ENCODE measurements at places on chromosomes 1 and 21.

- DNase-seq = no peak
These were observed 121.5 kb upstream of the KRTAP19-8 start for GRCh38 chr21:31159808-31160207.

DNA sequence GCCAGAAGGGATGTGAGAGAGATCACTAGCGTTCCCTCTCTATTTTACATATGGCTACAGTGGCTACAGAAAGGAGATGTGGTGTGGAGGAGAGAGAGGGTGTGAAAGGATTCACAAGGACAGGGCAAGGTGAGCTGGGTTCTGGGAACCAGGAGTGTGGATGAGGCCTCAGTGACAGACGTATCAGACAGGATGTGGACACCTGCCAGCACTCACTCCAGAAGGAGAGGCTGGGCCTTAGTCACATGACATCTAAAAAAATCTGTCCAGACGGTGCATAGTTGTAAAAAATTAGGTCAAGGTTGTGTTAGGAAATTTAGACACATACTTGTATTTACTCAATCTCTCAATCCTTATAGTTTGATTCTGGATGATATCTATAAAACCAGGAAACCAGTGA lies 10.6 kb downstream of the TRIM67 start:
- no peak for DNase-seq

DNA sequence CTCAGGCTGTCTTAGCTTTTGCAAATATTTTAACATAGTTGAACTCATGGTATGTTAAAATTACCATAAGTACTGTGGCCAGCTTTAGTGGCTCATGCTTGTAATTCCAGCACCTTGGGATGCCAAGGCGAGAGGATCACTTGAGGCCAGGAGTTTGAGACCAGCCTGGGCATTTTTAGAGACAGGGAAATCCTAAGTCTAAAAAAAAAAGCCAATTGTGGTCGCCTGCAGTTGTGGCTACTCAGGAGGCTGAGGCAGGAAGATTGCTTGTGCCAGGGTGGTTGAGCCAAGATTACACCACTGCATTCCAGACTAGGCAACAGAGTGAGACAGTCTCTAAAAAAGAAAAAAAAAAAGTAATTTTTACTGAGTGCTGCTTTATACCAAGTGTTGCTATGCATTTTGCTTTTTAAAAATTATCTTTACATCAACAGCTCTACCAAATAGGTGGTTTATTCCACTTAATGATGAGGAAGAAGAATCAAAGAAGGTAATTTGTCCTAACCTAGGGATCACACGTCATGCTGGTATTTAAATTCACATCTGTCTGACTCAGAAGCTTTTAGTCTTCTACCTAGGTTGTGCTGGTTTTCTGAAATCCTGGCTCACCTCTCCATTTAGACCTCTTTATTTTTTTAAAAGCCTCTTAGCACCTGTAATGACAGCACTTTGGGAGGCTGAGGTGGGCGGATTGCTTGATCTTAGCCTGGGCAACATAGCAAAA lies 16.8 kb downstream of the PPP1R12B start:
- DNase-seq = no peak

- no peak for DNase-seq
These were observed 46.8 kb downstream of the SAMSN1 start for GRCh38 chr21:14499316-14499715.

DNA sequence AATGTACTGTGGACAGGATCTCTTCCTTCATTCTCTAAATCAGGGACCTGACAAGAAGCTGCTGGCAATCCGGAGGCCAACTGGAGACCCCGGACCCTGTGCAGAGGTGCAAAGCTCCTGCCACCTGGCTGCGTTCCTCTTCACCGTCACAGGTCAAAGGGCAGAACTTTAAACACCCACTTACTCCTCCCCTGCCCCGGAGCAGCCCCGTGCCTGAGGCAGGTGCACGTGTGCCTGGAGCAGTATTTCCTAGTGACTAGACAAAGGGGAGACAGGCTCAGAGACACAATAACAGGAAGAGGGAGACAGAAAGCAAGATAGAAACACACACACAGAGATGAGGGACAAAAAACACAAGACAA lies 6.6 kb upstream of the PIGC start:
- no peak for DNase-seq

Measured in HuH-7 (cell line).